ENCODE measurements at places on chromosomes 7 and 10. TPM values are rescaled to one million over a fixed set of nuclear protein-coding genes. Genes with fewer than 3 reads are reported as not detected.

GRB10 gene
- total RNA-seq, result 131 TPM

NEUROG3 gene
- not detected for total RNA-seq

NUTM2D gene
- total RNA-seq, result 0.53 TPM

FGFBP3 gene
- 0.27 TPM for total RNA-seq

FEZF1 gene
- not detected for total RNA-seq

ASB10 gene
- not detected for total RNA-seq

ADO gene
- total RNA-seq, result 25.2 TPM

FAM180A gene
- total RNA-seq, result not detected

CLDN12 gene
- 10.2 TPM for total RNA-seq

SUN3 gene
- total RNA-seq, result not detected

OR2A42 gene
- total RNA-seq, result not detected

WEE2 gene
- total RNA-seq, result not detected

IMMP2L gene
- total RNA-seq, result 6.1 TPM

MBL2 gene
- total RNA-seq, result not detected

ZNF783 gene
- 7.2 TPM for total RNA-seq

MOGAT3 gene
- not detected for total RNA-seq

EGFR gene
- 5.1 TPM for total RNA-seq

CTAGE8 gene
- total RNA-seq, result not detected

SEPHS1 gene
- 39.8 TPM for total RNA-seq

SCART1 gene
- 0.86 TPM for total RNA-seq

GDF2 gene
- not detected for total RNA-seq

ZNF92 gene
- 18.5 TPM for total RNA-seq

PAX4 gene
- not detected for total RNA-seq

CFAP58 gene
- total RNA-seq, result 0.40 TPM

PTF1A gene
- not detected for total RNA-seq

GRM3 gene
- not detected for total RNA-seq

EIF5AL1 gene
- 0.93 TPM for total RNA-seq

ZNF853 gene
- total RNA-seq, result 0.14 TPM

INHBA gene
- total RNA-seq, result 19.5 TPM

DGKI gene
- total RNA-seq, result 0.53 TPM

ADRB1 gene
- total RNA-seq, result not detected

COPG2 gene
- 23.5 TPM for total RNA-seq

TMEM184A gene
- not detected for total RNA-seq

VSTM4 gene
- total RNA-seq, result 0.27 TPM

GIMAP7 gene
- 30.9 TPM for total RNA-seq

CRPPA gene
- total RNA-seq, result 2.3 TPM

ADARB2 gene
- 0.07 TPM for total RNA-seq

RBP4 gene
- total RNA-seq, result not detected

FLNC gene
- 93.9 TPM for total RNA-seq

CYP51A1 gene
- 281 TPM for total RNA-seq

VSTM2A gene
- not detected for total RNA-seq

ZWINT gene
- total RNA-seq, result 56.3 TPM

CTAGE4 gene
- 1.1 TPM for total RNA-seq

CTAGE6 gene
- 1.2 TPM for total RNA-seq

CPA2 gene
- not detected for total RNA-seq

DGKB gene
- not detected for total RNA-seq

SHTN1 gene
- total RNA-seq, result 20.7 TPM

SORBS1 gene
- total RNA-seq, result 0.93 TPM

Measured in thoracic aorta endothelial cell (primary cell).